Bone marrow (tissue), 2 donors: ENCODE measurements at places on chromosomes 16 and 17.

- DNase-seq: no peak
These were observed 27.1 kb downstream of the MMD start for GRCh38 chr17:55394357-55395021.

DNA sequence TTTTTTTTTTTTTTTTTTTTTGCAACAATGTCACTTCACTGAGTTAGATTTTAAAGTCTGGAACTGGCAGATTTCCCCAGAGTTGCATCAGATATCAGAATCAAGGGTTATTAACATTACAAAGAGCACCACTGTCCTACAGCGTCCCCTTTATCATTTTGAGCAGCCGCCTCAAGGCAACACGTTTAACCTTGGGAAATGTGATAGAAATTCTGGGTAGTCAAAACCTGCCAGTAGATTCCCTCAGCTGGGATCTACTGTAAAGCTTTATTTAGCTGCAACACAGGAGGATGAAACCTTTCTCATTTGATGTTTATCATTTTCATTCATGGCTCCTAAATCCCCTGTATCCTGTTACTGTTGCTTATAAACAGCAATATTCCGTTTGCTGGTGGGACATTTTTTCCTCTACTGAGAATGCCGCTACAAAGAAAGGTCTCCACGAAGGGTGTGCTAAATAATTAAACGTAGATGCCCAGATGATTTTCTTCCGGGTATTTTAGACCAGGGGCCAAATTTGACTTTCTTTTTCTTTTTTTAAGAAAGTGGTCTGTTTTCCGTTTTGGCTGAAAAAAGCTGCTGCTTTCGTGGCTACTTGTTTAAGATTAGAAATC lies 436.1 kb upstream of the GOT2 start:
- DNase-seq: no peak

- no peak for DNase-seq
These were observed 251.5 kb upstream of the SOX9 start for GRCh38 chr17:71869293-71869692.

DNA sequence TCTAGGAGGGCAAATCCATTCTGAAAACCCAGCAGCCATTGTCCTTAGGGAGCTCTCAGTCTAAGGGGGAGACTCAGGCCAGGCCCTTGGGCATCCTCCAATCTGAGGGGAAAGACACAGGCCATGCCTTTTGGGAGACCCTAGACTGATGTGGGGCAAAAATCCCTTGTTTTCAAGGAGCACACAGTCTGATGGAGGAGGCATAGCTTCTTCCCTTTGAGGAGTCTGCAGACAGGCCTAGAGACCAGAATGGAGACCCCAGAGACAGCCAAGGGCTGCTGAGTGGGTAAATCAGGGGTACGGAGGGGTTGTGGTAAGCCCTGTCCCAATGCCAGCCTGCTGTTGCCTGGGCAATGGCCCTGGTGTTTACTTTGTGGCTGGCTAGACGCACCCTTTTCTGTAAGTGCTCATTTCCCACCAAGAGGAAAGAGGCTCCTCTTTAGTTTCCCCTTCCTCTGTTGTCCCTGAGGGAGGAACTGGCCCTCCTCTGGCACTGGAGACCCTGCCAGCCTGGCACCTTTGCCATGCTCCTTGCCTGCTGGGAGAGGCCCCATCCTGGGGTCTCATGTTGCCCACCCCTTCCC lies 19.3 kb downstream of the ARHGAP23 start:
- DNase-seq: no peak

DNA sequence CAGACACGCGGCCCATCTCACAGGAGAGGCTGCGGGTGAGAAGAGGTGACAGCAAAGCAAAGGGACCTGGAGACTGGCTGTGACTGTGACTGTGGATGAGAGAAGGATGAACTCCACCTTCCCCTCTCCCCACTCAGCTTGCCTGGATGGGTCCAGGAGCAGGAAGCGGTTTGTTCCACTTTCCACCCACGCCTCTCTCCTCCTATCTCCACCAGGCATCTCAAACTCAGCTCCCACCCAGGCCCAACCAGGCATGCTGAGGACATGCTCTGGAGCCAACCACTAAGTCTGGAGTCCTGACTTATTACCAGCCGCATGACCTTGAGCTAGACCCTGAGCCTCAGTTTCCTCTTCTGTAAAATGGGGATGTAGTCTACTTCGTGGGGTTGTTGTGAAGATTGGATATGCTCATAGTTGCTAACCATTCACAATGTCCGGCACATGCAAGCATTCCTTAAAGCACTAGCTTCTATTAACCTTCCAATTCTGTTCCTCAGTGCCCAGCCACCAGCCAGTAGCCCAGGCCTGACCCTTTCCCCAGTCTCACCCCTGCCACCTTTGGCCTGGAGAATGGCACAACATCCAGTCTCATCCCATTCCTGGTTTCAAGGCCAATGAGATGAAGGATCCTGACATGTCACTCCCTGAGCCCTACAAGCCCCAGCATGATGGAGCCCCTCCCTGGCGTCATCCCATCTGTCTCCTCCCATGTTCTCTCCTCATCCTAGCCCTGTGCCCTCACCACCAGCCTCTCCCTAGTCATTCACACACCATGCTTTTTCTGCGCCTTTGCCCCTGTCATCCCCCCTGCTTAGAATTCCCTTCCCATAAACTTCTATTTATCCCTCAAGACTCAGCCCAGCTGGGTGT lies 2.3 kb downstream of the GAS2L2 start:
- DNase-seq: no peak

GRCh38 chr17:36697903-36698530 lies 96.6 kb downstream of the MRM1 start:
- no peak for DNase-seq

DNA sequence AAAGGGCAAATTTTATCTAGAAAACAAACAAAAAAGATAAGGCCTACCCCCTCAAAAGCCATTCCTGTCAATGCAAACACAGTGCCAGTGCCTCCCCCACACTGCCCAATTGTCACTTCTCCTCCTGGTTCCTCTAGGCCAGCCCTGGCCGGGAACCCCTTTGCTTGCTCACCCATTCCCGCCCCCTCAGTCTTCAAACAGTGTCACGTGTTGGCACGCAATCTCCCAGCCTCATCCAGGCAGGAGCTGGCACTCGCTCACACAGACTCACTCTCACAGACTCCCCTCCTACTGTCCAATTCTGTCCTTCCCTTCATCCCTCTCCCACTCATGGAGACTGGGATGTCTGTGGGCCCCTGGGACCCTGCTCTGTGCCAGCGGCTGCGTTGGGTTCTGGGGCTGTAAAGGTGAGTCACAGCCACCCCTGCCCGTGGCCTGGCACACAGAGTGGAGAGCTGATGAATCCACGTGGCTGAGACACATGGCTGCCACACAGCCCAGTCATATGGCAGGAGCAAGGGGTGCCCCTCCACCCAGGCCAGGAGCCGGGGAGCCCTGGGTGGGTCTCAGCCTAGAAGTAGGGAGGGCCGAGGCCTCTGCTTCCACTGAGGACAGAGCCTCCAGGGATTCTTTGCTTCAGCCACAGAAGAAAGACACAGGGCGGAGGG lies 54.8 kb downstream of the VAC14 start:
- DNase-seq: no peak

DNA sequence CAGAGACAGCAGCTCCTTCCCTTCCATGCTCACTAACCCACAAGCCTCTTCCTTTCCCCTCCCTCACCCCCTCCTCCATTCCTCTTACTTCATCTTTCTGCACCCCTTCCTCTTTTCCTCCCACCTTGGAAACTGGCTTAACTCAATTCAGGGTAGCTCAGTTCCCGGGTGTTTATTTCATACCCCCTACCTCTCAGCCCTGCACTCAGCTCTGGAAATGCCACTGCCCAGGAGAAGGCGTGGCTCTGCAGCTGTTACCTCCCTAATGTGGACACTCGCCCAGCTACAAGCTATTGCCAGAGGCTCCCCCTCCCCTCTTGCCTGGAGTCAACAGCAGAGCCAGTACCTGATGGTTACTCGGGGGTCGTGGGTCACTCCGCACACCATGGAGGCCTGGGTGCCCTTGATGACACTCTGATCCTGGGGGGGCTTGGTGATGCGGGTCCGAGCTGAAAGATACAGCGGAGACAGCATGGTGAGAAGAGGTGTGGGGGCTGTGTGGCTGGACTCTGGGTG lies 118.4 kb upstream of the CDC42EP4 start:
- DNase-seq: no peak

DNA sequence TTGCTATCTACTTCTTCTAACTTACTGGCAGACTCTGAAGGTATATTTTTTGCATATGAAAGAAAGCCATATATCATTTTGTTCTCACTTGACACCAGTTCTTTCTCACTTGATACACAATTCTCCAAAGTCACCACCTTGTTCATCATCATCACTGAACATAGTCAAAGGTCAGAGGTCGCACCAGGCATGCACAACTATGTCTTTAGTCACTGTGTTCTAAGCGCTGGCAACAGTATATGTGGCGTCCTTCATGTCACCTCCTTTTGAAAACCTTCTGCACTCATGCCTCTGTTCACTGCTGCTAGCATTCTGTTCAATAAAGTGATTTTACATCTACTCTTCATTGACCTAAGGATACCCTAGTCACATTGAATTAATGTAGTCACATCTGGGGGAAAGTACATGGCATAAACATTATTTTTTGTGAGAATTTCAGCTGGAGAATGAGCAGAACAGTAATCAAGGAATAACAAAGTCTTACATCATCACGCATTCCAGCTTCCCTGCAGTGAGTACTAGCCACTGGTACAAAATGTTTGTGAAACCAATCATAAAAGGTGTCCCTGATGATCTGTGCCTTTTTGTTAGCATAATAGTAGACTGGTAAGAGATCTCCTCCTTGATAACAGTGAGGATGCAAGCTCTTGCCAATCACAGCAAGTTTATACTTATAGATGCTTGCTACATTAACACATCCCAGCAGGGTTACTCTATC lies 20.5 kb upstream of the TBX4 start:
- no peak for DNase-seq

DNA sequence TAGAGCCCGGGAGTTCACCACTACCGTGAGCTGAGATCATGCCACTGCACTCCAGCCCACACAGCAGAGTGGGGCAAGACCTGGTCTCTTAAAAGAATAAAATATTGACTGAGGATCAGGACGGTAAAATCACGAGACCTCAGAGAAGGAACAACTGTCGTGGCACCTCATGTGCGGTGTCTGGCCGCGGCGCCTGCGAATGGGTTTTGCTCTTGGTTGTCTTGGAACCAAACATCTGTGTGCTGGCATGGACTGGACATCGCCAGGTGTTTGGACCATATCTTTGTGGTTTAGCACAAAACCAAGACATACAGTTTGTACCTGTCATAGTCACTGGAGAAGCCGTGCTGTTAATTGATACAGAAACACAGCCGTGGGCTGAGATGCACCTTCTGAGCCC lies 212.9 kb upstream of the CHMP6 start:
- DNase-seq: no peak

DNA sequence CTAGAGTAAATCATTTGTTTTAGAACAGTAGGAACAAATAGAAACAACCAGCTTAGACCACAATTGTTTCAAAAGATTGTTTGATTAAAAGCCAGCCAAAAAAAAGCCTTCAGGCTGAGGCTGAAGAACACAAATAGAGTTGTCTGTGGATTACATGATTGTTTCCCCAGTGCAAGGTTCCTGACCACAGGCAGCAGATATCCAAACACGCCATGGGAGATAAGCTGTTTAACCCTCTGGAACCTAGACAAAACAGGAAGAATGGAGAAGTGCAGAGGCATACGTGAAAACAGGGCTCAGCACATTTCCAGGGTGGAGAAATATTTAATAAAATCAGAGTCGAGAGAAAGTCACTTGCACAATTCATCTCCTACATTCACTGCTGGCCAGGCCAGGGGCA lies 21.0 kb downstream of the ATPAF2 start:
- DNase-seq: no peak

DNA sequence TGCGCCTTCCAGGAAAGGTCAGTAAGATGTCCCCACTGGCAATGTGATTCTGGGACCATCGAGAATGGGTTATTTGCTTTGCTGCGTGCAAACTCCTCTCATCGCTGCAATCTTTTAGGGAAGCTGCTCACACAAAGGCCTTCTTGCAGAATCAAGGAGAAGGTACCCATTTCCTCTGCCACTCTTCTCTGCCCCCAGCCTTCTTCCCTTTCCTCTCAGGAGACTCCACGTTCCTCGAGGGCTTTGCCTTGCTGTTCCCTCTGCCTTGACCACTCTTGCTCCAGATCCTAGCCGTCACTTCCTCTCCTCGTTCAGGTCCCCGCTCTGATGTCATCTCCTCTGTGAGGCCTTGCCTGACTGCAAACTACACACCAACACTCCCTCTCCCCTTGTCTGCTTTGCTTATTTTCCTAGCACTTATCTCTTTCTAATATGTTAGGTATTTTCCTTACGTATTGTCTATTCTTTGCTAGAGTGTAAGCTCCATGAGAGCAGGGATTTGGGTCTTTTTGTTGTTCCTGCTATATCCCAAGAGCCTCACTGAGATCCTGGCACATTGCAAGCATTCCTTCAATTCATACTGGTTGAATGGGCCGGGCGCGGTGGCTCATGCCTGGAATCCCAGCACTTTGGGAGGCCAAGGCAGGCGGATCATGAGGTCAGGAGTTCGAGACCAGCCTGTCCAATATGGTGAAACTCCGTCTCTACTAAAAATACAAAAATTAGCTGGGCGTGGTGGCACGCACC lies 5.3 kb upstream of the CRK start:
- DNase-seq: no peak

- no peak for DNase-seq
These were observed 855 bp upstream of the MEOX1 start for GRCh38 chr17:43662413-43663141.

DNA sequence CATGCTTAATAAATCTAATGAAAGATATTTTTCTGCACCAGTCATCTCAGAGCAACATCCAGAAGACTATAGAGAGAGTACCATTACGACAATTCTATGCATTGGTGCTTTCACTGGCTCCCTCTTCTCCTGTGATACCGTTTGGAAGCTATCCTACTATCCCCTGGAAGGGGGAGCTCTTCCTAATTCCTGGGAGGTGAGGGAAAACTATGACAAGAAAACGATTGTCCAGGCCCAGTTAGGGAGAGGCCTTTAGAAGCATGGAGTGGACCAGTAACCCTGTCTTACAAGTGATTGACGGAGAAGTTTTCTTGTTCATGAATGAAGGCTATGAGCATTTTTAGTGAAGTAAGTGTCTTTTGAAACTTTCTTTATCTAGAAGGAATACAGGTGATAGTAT lies 150.2 kb downstream of the TANC2 start:
- DNase-seq: no peak

DNA sequence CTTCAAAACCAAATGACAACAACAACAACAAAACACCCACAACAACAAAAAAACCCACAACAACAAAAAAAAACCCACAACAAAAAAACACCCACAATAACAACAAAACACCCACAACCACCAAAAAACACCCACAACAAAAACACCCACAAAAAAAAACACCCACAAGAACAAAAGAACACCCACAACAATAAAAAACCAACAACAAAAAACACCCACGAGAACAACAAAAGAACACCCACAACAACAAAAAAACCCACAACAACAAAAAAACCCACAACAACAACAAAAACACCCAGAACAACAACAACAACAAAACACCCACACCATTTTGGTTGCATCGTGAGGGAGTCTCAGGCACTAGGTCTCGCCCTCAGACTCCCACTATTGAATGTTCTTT lies 117.8 kb downstream of the C16orf95 start:
- DNase-seq: no peak

DNA sequence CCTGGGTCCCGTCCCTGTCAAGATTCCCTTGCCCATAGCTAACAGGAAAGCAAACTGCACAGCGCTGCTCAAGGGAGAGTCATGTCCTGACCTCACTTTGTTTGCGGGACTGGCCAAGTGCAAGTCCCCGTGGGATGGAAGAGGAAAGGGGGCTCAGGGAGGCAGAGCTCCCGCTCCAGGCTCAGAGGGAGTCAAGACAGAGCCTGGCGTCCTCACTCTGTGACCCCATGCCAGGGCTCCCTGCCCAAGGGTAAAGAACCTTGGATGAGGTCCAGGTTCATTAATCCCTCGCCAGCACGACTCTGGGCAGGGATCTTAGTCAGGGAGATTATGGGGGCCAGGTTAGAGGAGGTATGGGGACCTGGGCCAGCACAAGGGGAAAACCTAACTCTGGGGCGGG lies 51.5 kb upstream of the CBX4 start:
- no peak for DNase-seq
